ENCODE measurements at places on chromosomes 11 and 22.

GRCh38 chr11:14393129-14393528 lies 34.1 kb upstream of the RRAS2 start:
- peaks cover 7% of the 10 kb centered on the region for H3K4me1 ChIP-seq
- no peak overlapping the region for H3K4me3 ChIP-seq
- H3K36me3 ChIP-seq: no peaks in the 10 kb centered on the region
- no peaks in the 10 kb centered on the region for H3K27me3 ChIP-seq

- no peak overlapping the region for H3K27ac ChIP-seq
- no peak for DNase-seq
- H3K4me3 ChIP-seq: no peak overlapping the region
- H3K27me3 ChIP-seq: no peaks in the 10 kb centered on the region
These were observed 24.8 kb downstream of the FAM118A start for GRCh38 chr22:45334528-45334927.

GRCh38 chr11:79232346-79232745 lies 208.5 kb downstream of the TENM4 start:
- no peaks in the 10 kb centered on the region for H3K27me3 ChIP-seq
- H3K4me1 ChIP-seq: no peaks in the 10 kb centered on the region

- no peak overlapping the region for H3K27ac ChIP-seq
- DNase-seq: no peak
- H3K4me3 ChIP-seq: no peak overlapping the region
- H3K27me3 ChIP-seq: no peaks in the 10 kb centered on the region
- peaks cover 13% of the 10 kb centered on the region for H3K4me1 ChIP-seq
- no peaks in the 10 kb centered on the region for H3K36me3 ChIP-seq
These were observed 139.1 kb upstream of the DDI1 start for GRCh38 chr11:103897160-103897936.
